Mesothelial cell of epicardium (in vitro differentiated cells): ENCODE measurements at places on chromosomes 3 and 15. TPM values are rescaled to one million over a fixed set of nuclear protein-coding genes. Genes with fewer than 3 reads are reported as not detected.

The GOLGA6A gene
- total RNA-seq, result 0.20 to 0.94 TPM (median 0.29 TPM) in 3 replicates

The GMPPB gene
- 32.3 to 33.9 TPM (median 32.7 TPM) in 3 replicates for total RNA-seq

The TEX9 gene
- 21.0 to 23.4 TPM (median 22.8 TPM) in 3 replicates for total RNA-seq

The TRAIP gene
- 10.4 to 15.0 TPM (median 10.6 TPM) in 3 replicates for total RNA-seq

The NANOGP8 gene
- 0.86 to 1.2 TPM (median 0.91 TPM) in 3 replicates for total RNA-seq

The CCR5 gene
- not detected in 3 replicates for total RNA-seq

The BFSP2 gene
- total RNA-seq, result 0.59 TPM in 1 of 3 replicates, not detected in the others

The CYP8B1 gene
- total RNA-seq, result not detected in 3 replicates

The GOLGA8G gene
- not detected in 3 replicates for total RNA-seq

DNA sequence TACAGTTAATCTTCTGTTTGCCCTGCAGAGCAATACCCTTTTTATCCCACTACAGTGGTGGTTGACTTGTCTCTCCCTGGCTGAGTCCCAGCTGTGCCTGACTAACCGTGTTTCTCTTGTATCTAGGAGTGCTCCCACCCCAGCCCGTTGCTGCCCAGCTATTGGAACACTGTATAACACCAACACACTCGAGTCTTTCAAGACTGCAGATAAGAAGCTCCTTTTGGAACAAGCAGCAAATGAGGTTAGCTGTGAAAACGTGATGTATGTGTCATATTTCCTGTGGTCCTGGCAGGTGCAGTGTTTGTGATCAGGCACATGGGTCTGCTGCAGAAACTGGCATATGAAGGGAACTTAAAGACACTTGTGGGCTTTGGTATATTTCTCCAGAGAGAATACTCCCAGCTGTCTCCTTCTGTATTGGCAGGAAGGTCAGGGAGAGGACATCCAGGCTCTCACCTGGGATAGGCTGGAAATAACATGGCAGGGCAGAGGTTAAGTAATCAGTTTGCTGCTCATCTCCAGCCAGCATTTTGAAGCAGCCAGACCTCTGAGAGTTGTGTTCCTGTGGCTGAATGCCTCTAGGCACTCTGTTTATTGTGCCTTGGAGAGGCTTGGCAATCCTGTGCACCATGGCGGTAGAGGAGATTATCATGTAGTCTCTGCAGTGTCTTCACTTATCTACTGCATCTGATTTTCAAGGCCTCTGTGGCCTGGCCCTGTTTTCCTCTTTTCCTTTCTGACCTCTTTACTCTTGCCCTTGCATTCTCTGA, 34.8 kb downstream of the ATG7 start:
- no peak for DNase-seq

- DNase-seq, result no peak
Observed at GRCh38 chr3:123757281-123757940, 126.7 kb downstream of the MYLK start.

- no peak for DNase-seq
Observed at GRCh38 chr3:142319912-142320311, 94.5 kb upstream of the GK5 start.

GRCh38 chr3:142819179-142819578, 69.7 kb downstream of the PCOLCE2 start:
- no peak for DNase-seq

GRCh38 chr15:68768321-68768720, 52.4 kb downstream of the ANP32A start:
- no peak for DNase-seq

GRCh38 chr15:98358971-98359370, 289.4 kb upstream of the IGF1R start:
- no peak for DNase-seq

DNA sequence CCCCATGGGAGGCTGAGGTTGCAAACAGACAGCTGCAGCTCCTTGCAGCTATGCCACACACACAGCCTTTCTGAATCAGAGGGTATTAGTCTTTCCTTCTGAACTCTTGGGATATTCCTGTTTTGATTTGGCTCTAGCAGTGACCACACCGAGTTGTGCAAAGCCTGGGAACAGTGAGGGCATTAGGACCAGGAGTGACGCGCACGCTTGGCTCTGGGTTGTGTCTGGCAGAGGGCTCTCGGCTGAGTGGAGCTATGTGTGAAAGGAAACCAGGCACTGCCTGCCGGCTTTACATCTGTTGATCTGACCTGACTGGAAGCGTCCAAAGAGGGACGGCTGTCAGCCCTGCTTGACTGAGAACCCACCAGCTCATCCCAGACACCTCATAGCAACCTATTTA, at the start of gene GALNT15:
GALNT15 (plus strand) TSS at position 292 of the 400 bp plus-strand sequence. CDS start 472 bp downstream, outside the sequence.
- DNase-seq, result no peak

- no peak for DNase-seq
Observed at GRCh38 chr15:38253351-38253781, 730 bp downstream of the SPRED1 start.

DNA sequence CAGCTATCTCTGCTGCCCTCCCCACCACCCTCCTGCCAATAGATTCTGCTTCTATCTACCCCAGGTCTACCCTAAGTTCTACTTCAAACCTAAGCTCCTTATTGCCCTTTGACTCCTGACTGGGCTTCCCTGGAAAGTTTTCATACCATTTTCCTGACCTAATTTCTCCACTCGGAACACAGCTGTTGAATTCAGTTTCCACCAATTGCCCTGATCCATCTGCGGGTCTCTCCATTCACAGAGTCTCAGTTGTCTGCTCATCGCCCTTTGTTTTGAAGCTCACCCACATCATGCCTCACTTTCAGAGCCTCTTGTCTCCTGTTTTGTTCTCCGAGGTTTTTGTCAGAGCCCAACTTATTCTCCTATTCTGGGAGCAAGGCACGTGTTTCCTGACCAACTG, 56.8 kb upstream of the ABI3BP start:
- DNase-seq, result no peak

- DNase-seq, result no peak
Observed at GRCh38 chr15:68730976-68731897, 89.5 kb downstream of the ANP32A start.

GRCh38 chr3:61236556-61236955, 14.7 kb downstream of the FHIT start:
- DNase-seq, result no peak

DNA sequence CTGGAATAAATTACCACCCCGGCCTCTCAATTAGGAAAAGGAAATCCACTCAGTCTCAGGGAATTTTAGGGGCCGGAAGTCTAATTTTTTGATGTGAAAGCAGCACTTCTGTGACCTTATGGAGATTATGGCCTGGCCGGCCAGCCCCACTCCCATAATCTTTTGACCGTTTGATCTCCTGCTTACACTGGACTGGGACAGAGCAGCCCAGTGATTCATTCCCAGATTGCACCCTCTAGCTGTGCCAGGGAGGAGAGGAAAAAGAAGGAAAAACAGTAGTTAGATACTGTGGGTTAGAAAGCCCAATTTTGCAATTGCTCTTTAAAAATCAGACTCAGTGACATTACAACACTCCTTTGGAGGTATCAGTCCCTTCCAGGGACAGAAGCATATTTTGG, 32.4 kb downstream of the GJD2 start:
- DNase-seq, result no peak

DNA sequence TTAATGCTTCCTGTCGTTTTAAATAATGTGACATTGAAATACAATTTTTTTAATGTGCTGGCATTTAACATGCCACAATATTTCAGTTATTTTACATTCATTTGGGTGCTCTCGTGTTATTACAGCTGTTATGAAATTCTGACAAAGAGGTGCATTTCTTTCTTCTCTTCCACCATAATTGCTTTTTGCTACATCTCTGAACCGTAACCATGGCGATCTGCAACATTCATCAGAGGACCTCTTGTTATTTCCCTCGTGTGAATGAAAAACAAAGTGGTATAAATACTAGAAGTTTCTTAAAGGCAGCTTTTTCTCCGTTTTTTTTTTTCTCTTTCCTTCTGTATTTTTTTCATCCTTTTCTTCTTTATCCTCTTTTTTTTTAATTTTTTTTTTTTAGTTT, 316.4 kb downstream of the MCTP2 start:
- DNase-seq, result no peak

- DNase-seq, result no peak
Observed at GRCh38 chr3:147008886-147009285, 397.5 kb downstream of the ZIC4 start.

GRCh38 chr3:15331072-15331605, 1.2 kb downstream of the SH3BP5 start:
- no peak for DNase-seq
